ENCODE measurements at places on chromosomes 1 and 21.

DNA sequence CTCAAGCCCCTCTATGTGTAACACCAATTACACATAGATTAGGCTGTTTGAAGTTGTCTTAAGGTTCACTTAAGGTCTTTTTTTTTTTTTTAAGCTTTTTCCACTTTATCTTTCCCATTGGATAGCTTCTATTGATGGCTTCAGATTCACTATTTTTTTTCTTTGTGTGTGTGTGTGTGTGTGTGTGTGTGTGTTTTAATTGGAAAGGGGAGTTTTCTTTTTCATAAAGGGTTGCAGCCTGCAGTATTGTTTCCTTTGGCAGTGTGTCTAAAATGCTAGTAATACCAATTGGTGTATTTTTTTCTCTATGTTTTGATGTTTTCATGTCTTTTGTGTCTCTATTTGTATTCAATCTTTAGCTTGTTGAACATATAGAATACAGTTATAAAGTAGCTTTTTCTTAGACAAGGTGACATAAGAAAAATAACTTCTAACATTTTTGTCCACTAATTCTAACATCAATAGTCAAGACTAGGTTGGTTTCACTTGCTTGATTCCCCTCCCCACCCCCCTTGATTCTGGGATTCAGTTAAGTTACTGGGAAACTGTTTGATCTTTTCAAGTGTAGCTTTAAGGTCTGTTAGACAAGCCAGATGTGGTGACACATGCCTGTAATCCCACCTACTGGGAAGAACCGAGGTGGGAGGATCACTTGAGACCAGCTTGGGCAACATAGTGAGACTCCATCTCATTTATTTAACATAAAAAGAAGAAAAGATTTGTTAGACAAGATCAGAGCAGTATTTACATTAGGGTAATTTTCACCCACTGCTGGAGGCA lies 21.4 kb downstream of the PRRC2C start:
- no peak for DNase-seq

DNA sequence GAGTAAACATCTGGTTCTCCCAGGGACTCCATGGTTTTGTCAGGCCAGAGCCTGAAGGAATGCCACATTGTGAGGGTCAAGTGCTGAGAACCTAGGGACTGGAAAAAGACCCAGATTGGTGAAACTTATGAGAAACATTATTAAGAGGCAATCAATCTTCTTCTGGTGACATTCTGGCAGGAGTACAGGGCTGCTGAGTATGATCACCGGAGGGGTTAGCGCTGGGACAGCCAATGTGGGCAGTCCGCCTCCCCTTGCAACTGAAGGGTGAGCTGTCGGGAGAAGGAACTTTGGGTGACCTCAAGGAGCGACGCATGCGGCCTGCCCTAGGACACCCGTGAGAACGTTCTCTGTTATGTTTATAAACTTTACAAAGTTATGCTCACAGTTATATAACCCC lies 429.0 kb downstream of the LMO4 start:
- no peak for DNase-seq

DNA sequence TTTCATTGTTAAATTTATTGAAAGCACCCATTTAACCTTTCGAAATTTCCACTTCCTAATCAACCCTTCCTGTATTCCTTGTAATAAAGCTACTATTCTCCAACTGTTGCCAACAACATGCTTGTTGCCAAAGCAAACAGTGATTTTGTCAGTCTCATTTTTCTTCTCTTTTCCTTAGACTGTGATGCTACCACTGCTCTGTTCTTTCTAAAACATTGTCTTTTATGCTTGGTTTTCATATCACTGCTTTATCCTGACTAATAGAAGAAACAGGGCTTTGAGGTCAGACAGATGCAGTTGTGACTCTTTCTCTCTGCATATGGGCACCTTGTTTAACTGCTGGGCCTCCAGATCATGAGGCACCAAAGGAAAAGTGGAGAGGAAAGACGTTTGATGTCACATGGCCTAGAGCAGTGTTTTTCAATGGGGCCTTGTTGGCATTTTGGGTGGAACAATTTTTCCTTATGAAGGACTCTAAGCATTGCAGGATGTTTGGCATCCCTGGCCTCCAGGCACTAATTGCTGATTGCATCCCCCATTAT lies 56.1 kb downstream of the HMCN1 start:
- DNase-seq: no peak

DNA sequence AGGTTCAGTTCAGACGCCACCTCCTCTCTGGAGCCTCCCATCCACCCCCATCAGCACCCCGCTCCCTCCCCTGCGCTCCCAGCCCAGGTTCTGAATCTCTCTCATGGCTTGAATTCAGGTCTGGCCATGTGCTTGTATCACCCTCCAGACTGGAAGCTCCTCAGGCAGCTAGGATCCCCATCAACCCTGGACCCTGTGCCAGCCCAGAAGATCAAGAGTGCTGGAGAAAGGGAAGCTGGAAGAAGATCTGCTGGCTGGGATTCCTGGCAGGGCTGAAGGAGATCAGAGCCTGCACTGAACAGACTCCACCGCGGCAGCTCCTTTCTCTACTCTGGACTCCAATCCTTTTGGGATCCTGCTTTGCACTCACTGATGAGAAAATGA lies 11.7 kb upstream of the TINAGL1 start:
- DNase-seq: no peak

- no peak for DNase-seq
Measured at GRCh38 chr1:41807390-41807789, 111.3 kb downstream of the HIVEP3 start.

DNA sequence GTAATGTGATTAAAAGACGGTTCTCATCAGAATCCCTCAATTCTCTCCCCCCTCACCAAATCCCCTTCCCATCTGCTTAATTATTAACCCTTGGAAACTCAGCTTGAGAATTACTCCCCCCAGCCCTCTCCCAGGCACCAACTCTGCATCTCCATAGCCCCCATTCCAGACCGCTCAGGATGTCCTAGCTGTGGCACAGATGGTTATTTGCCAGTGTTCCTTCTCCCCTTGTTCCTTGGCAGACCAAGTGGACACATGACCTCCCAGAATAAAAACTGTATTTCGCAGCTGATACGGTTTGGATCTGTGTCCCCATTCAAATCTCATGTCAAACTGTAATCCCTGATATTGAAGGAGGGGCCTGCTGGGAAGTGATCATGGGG lies 14.6 kb downstream of the HENMT1 start:
- no peak for DNase-seq

GRCh38 chr1:47013293-47013692 lies 10.2 kb upstream of the CYP4X1 start:
- DNase-seq: no peak

- no peak for DNase-seq
Measured at GRCh38 chr1:46102769-46103476, 29.5 kb downstream of the PIK3R3 start.

DNA sequence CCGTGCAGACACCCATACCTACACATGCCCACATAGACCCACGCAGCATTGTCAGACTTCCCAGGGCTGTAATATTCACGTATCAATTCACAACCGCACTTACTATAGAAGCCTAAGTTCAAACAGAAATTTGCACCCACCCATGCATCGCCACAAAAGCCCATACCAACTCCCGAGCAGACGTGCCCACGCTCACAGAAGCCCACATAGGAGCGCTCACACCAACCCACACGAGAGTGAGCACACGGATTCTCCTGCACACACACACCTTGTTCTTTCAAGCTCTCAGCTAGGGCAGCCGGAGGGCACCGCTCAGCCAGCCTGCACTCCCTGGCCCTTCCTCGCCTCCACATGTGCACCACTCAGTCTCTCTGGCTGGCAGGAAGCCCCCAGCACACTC lies 4.6 kb downstream of the MFAP2 start:
- no peak for DNase-seq

GRCh38 chr1:155191904-155192303 lies 15.8 kb downstream of the THBS3 start:
- no peak for DNase-seq

GRCh38 chr1:117760069-117760468 lies 154.2 kb downstream of the TENT5C start:
- no peak for DNase-seq

DNA sequence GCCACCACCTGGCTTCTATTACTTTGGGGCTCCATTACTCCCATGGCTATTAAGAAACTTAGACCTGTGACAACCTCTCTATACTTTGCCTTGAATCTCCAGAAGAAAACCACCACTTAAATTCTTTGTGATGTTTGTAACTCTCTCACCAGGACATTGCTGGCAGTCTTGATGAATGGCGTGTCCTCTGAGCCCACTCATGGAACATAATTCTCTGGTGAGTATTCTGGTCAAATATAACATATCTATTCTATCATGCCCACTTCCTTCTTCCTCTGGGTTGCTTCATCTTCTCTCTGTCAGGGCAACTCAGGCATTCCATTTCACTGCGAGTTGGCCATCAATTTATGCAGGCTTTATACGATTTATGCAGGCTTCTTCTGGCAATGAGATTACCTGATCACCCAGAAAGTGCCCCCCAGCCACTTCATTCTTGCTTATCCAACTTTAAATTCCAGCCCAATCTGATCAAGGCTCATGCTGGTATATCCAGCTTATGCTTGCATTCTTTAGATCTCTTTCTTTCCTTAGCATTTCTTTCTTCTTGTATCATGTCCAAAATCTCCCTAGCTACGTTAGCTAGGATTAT lies 112.0 kb upstream of the CHRM3 start:
- DNase-seq: no peak

DNA sequence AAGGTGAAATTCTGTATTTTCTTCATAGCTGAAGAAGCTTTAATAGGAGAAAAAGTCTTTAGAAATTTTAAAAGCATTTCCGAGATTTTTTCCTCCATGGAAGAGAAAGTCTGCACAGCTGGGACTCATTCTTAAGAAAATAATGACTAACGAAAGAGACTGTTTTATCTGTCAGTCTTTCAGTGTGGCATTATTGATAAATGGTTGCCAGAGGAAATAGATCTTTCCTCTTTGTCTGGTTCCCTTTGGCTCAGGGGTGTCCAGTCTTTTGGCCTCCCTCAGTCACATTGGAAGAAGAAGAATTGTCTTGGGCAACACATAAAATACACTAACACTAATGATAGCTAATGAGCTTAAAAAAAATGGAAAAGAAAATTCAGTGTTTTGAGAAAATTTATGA lies 49.9 kb downstream of the KDM1A start:
- DNase-seq: no peak

DNA sequence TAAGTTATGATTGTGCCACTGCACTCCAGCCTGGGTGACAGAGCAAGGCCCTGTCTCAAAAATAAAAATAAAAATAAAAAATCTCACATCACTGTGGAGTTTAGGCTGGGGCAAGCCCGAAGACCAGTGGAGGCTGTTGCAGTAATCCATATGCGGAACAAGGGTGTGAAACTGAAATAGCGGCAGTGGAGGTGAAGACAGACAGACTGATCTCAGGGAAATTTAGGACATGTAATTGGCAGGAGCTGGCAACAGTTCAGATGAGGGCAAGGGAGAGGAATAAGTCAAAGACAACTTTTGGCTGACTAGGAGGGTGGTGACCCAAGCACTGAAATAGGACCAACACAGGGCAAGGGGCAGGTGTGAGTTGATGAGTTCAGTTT lies 8.4 kb downstream of the ARMH1 start:
- DNase-seq: no peak

DNA sequence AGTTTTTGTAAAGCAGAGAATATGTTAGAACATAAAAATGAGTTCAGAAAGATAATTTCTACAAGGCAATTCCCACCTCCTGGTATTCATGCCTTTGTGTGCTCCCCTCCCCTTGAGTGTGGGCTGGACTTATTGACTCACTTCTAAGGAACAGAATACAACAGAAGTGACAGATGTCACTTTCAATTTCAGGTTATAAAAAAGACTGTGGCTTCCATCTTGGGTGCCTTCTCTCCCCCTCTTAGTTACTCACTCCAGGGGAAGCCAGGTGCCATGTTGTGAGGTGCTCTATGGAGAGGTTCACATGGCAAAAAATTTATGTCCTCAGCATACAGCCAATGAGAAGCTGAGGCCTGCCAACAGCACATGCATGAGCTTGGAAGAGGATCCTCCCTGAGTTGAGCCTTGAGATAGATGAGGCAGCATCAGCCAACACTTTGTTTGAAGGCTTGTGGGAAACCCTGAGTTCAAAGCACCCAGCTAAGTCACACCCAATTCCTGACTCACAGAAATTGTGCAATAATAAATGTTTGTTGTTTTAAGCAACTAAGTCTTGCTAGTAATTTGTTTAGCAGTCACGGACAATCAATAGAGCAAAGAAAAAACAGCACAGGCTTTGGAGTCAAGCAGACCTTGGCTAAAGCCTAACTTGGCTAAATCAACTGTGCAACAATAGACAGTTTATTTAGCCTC lies 73.5 kb upstream of the NGF start:
- DNase-seq: no peak

DNA sequence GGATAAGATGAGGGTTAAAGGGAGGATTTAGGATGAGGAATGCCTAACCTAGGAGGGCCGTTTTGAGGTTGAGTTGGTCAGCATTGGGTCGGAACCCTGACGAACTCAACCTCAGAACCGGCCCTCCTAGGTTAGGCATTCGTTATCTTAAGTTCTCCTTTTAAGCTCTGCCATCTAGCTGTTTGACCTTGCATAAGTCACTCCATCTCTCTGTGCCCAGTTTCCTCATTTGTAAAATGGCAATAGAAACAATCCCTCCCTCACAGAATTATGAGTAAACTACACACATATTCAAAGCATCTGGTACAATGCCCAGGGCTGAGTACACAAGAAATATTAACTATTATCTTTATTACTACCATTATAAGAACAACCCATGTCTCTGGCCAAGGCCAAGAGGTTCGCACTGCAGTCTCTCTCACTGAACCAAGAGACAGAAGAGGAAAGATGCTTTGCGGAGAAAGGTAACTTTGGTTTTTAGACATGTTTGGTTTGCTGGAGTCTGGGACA lies 4.8 kb downstream of the ABCB10 start:
- no peak for DNase-seq

DNA sequence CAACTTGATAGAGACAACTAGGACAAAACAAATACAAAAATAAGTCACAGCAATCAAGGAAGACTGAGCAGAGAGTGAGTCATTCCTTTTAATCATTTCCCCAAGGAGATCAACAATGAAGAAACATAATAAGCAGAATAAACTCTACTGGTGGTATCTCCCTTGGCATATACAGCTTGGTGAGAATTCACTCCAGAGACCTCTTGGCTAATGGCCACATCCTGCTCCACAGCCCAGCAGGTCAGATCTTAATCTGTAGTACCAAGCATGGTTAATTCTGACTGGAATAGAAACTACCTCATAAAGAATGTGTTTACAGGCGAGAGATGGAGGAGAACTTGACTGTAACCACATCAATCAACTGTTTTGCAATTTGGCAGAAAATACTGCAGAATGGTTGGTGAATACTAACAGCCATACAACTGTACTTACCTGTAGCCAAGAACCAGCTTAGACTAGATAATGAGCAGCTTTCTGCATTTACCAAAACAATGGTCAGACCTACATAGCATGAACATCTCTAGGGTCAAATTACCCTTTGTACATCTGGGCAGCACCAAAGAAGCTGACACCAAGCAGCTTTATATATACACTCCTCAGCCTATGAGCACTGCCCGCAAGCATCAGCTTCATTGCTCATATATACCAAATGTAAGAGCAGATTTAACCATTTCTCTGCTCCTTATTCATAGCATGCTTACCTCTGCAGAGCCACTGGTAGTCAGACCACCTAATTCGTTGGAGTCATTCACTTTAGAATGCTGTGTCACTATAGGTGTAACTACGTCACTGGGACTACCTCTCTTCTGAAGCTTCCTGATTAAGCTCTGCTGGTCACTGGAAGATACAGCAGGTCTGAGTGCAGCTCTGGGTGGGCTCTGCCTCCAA lies 51.0 kb downstream of the KIAA0319L start:
- DNase-seq: no peak
